Stimulated activated CD8-positive, alpha-beta memory T cell treated with anti-CD3 and anti-CD28 coated beads, Interleukin-4, amount 100 ng/mL, for 4 hours (primary cell): ENCODE measurements at places on chromosomes 11 and 22.

DNA sequence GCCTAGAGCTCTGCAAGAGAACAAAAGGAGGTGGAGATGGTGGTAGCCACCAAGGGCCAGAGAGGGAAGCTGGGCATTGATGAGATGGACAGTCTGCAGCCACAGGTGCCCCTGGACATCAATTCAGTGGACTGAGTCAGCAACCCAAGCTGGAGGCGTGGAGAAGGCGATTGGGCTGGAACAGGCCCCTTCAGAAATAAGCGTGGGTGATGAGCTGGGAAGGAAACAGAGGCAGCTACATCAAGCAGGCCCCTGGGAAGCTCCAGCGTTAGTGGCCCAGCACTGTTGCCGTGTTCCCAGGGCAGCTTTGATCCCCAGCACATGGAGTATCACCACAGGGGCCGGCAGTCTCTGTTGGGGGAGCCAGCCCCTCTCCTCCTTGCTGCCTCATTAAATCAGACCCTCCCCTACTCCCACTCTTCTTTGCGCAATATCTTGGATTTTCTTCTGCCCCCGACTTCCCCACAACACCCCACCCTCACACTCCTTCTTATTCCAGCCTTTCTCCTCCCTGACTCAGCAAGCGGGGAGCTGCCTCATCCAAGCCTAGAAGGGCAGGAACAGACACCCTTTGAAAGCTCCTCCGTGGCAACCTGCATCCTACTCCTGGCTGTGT lies 31.7 kb upstream of the OAF start:
- no peak for DNase-seq

GRCh38 chr22:17818180-17818579 lies 43.9 kb upstream of the BID start:
- DNase-seq, result no peak

DNA sequence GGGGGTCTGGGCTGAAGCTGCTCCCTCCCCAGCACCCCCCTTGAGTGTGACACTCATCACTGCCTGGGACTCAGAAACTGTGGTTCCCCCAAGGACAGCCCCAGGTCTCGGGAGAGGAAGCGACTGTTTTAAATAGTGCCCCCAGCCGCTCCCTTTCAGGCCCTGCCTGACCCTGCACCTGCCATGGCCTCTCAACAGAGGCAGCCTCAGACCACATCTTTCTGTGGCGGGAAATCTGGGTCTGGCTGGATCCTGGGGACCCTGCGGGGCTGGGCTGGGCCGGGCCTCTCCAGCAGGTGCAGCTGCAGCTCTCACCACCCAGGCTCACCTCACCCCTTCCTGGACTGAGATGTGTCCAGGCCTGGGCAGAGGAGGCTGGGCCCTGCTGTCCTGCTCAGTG lies 3.7 kb upstream of the IGLL1 start:
- no peak for DNase-seq

DNA sequence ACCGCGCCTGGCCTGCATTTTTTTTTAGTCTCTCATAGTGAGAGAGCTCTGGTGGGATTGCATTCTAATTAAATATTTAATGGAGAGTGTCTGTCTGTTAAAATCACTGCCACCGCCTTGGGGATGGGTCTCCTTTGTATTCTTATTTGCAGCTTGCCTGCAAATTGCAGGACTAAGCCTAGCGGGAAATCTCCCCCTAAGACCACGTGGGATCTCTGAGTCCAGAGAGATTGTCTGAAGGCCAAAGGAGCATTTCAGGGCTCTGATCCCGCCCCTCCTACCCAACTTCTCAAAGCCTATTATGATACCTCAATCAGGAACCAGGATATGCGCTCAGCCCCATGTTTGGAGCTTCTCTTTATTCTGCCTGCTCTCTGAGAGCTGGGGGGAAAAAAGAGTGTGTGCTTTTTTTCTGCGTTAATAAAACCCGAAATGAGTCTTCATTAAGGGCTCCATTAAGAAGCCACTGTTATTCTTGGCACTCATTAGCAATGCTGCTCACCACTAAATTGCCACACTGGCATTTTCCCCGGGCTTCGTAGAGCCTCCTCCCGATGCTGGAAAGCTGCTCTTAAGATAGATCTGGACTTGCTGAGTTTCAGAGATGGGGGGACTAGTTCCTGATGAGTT lies 92.9 kb upstream of the THY1 start:
- no peak for DNase-seq

GRCh38 chr11:6333095-6333494 lies 12.8 kb upstream of the CAVIN3 start:
- DNase-seq, result no peak

DNA sequence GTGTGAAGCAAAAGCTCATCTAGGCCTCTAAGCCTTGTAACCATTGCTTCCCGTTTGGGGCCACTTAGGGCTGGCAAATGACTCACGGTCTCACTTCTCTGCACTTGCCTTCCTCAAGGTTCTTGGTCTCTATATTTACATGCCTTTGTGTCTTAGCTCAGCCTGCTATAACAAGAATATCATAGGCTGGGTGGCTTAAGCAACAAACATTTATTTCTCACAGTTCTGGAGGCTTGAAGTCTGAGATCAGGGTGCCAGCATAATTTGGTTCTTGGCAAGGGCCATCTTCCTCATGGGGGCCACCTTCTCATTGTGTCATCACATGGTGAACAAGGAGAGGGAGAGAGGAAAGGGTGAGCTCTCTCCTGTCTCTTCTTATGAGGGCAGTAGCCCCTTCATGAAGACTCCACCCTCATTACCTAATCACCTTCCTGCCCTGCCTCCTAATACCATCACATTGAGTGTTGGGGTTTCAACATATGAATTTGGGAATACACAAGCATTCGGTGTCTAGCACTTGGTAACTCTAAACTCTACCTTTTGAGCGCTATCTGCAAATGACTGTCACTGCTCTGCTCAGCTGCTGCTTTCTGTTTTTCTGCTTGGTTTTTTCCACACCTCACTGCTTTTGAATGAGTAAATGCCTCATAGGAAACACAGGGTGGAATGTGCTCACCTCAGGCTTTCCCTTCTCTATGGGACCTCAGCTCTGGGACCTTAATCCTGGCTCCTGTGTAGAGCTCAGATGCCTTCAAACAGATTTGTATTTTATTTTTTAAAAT lies 16.2 kb upstream of the ME3 start:
- no peak for DNase-seq

DNA sequence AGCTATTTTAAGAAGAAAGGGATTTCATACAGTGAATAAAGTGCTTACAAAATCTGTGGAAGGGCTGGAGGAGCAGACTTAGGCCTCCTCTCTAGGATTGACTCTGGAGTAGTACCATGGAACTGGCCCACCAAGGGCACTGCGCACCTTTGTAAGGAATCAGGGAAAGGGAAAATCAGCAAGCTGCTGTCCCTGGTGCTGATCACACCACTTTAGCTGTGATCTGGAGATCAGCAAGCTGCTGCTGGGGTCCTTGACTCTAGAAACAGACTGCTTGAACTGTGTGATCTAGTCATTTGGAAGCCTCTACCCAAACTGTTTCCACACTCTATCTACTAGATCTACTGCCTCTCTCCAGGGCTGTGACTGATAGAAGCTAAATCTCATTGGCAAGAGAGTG lies 18.4 kb upstream of the TECTA start:
- no peak for DNase-seq

DNA sequence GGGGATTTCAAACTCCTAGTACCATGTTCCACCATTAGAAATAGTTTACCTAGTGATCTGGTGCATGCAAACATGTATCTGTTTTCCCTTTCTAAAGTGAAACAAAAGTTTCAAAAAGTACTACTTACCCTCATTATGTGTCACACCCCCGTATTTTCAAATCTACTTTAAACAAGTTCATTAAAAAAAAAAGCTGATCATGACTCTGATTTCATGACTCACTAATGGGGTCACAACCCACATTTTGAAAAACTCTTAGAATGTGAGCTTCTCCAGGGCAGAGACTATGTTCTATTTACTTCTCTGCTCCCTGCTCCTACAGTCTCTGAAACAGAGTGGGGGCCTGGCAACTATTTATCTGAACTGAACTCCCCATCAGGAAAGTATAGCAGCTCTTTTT lies 18.2 kb downstream of the CHRM1 start:
- no peak for DNase-seq

DNA sequence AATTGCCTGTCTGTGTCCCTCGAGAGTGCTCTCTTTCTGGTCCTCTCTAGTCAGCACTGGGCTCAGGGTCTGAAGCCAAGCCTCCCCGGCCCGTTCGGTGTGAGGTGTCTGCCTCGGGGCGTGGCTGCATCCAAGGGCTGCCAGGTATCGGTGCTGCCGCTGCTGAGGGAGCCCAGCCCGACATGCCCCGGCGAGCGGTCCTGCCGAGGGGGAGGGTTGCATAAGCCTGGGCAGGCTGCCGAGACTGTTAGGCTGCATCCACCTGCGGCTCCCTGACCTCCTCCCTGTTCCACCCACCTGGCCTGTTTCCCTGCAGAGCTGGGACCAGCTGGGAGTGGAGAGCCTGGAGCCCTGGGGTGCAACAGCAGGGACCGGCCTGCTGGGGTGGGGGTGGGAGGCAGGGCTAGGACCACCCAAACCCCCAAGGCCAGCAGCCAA lies 6.3 kb downstream of the OVOL1 start:
- DNase-seq, result no peak

DNA sequence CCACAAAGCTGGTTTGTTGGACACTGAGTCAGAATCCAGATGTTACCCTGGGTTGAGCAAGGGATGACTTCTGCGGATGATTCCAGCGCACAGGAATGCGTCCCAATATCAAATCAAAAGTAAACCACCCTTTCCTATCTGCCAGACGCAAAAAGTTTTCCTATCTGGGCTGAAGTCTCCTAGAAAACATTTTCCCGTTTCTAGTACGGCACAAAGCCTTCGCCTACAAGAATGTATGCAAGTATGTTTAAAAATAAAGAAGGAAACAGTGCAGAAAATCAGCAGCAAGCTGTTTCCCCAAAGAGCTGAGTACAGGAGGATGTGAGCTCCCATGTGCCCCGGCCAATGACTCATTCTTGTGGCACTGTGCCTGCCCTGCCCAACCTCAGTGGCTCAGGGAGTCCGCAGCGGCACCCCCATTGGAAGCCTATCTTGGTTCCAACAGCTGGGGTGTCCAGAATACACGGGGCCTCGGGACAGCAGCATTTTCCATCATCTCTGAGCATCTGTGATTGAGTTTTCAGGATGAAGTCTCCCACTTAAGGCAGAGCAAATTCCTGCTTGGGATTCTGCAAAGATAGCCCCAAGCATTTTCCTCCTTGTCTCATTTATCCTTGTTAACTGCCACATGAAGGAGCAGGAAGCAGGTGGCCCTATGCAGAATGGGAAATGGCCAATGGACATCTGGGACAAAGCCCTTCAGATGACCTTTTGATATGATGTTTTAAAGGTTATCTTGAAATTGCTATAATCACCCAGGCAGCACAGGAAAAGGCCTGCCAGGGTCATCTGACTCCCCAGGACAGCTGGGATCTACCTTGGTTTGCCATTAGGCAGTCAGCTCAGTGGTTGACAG lies 17.5 kb downstream of the KCNJ5 start:
- DNase-seq, result no peak

DNA sequence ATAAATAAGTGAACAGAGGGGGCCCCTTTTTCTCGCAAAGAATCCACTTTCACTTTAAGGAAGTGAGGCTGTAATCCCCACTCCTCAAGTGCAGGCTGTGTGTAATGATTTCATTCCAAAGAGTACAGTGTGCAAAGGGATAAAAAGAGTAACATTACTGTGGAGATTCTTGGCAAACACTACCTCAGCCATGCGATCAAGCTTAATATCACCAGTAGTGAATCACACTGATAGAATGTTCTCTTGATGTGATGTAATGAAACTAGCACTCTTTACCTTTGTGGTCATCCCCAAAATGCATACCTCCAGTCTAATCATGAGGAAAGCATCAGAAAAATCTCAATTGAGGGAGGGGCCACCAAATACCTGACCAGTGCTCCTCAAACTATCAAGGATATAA lies 246.1 kb upstream of the CHORDC1 start:
- no peak for DNase-seq

DNA sequence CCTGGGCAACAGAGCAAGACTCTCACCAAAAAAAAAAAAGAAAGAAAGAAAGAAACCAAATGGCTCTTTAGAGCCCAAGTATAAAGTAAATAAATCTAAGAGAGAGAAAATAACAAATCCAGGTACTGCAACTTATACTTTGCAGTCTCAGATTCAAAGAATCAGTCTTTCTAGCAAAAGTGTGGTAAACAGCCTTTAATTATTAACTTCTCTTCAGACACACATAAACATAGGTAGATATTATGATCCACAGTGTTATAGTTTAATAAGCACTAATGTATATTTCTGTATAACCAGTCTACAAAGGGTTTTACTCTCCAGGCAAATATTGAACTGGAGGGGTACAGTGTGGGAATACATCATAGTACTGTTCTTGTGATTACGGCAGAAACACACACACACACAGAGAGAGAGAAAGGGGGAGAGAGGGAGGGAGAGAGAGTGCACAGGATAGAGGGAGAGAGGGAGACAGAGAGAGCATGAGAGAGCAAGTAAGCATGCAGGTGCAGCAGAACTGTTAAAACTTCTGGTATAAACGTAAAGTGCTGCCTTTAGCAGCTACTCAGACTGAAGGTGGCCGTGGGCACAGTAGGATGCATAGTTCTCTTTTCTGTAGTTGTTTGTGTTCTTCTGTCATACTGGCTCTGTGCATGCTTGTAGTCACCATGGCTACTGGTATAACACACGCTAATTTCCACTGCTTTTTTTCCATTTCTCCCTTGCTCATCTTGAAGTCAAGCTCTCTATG lies 32.3 kb downstream of the MTMR2 start:
- DNase-seq, result no peak

DNA sequence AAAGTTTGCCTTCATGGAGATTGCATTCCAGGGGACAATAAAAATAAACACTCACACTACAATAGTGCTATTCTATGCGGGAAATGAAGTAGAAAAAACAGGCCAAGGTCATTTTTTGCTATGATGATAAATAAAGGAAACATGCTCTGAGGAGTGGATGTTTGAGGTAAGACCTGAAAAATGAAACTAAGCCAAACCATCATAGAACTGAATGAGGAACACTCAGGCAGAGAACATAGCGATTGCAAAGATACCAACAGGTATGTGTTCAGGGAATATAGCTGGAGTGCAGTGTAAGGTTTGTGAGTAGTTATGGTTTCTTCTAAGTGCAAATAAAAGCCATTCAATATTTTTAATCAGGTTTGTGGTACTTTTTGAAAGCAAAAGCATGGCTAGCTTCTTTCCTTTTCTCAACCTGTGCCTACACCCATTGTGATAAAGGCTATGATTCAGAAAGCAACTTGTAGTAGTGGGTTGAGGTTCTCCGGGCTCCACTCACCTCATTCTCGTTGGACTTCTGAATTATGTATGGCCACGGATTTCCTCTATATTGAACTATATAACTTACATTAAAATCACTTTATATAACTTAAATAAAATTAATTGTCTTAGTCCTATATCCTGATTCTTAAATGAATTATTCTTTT lies 278.2 kb upstream of the CHORDC1 start:
- DNase-seq, result no peak

- DNase-seq, result no peak
Measured at GRCh38 chr22:26916236-26916635, 258.8 kb downstream of the MIAT start.

DNA sequence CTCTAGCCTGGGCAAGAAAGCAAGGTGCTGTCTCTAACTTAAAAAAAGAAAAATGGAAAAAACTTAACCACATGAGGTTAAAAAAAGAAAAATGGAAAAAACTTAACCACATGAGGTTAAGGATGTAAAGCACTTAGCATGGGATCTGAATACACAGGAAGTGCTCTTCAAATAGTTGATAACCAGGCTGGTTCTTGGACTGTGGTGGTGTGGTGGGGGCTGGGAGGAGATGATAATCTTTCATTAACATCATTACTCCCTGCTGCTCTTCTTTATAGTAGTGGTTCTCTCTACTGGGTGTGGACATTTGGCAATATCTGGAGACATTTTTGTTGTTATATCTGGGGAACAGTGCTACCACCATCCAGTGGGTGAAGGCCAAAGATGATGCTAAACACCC lies 88.4 kb downstream of the TTC17 start:
- DNase-seq, result no peak
